ENCODE measurements at places on chromosomes 3 and 15.

DNA sequence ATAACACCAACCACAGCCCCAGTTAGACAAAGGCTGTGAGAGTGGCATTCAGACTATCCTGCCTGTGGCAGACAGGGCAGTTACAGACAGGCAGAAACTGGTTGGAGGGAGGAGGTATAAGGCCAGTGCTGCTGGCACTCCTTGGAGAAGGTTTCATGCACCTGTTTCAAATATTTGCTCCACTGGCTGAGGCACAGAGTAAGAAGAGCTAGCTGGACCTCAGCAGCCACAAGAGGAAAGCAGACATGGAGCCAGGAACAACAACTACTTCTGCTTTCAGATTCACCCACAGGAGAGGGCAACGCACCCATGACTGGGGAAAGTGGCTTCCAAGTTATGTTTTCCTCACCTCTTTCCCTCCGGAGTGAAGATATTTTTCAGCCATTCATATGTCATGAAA is 11.5 kb upstream of the PRKAR2A start:
- no peak for DNase-seq

DNA sequence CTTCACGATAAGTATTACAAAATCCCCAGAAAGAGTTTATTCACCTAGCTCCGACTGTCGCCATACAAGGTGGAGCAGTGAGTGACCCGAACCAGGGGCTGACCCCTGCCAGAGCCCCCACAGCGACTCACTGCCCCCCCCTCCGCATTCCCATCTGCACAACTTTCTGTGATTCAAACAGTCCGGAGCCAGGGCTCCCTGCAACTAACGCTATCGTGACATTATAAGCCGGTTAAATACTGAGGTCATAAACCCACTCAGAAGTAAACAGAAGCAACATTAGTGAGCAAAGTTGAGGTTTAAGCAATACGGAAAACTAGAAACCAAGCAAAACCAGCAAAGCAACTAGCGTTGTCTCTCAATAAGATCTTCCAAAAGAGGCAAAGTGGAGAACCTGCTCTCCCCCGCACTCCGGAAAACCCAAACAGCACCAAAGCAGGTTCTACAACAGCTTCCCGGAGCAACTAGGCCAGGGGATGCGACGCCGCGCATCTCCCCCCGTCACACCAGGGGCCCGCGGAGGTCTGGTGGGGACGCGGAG is 642 bp downstream of the SCAP start:
- no peak for DNase-seq

- no peak for DNase-seq
Measured at GRCh38 chr3:195257454-195258448, 13.2 kb downstream of the XXYLT1 start.

GRCh38 chr3:110918963-110919362 is 152.7 kb upstream of the NECTIN3 start:
- no peak for DNase-seq
